ENCODE measurements at places on chromosomes 12 and 14.

- no peak overlapping the region for H3K4me3 ChIP-seq
- no peak for DNase-seq
- H3K27me3 ChIP-seq, result no peaks in the 10 kb centered on the region
- H3K27ac ChIP-seq, result peak overlapping the region; percentile 74
- H3K4me1 ChIP-seq, result peaks cover 5% of the 10 kb centered on the region
Measured at GRCh38 chr14:68230950-68231717, 411.6 kb downstream of the RAD51B start.

- DNase-seq, result no peak
- H3K4me1 ChIP-seq, result no peaks in the 10 kb centered on the region
- H3K27me3 ChIP-seq, result no peaks in the 10 kb centered on the region
- no peaks in the 10 kb centered on the region for H3K36me3 ChIP-seq
Measured at GRCh38 chr12:119204131-119204530, 25.4 kb downstream of the HSPB8 start.

GRCh38 chr14:75547552-75548250 lies 25.4 kb downstream of the BATF start:
- no peak overlapping the region for H3K27ac ChIP-seq
- H3K36me3 ChIP-seq, result no peaks in the 10 kb centered on the region
- no peaks in the 10 kb centered on the region for H3K4me1 ChIP-seq
- no peaks in the 10 kb centered on the region for H3K27me3 ChIP-seq
- H3K4me3 ChIP-seq, result no peak overlapping the region

- no peaks in the 10 kb centered on the region for H3K27me3 ChIP-seq
- DNase-seq, result peak; percentile 92
- no peaks in the 10 kb centered on the region for H3K36me3 ChIP-seq
- peaks cover 3% of the 10 kb centered on the region for H3K4me1 ChIP-seq
Measured at GRCh38 chr12:1594261-1595025, at the start of gene FBXL14. Gene FBXL14, minus strand, starts transcription at chr12:1594581. Its CDS starts 515 bp downstream, at chr12:1594066.

DNA sequence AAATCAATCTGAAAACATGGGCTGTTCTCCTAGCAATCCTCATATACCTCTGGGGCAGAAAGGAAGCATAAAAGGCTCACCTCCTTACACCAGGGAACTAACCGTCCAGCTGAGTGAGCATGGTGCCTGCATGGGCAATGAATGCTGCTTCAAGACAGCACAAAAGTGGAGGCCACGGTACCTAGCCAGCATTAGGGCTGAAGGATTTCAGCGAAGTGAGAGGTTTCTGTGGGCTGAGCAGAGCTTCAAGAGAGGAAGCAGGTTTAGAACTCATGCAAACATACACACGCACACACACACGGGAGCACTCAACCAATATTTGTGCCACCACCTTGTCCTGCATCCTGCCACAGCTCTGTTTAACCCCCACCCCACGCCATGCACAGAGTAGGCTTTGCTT lies 838.5 kb upstream of the TMEM132C start:
- no peak overlapping the region for H3K4me3 ChIP-seq
- no peaks in the 10 kb centered on the region for H3K27me3 ChIP-seq
- no peak overlapping the region for H3K27ac ChIP-seq
- H3K4me1 ChIP-seq, result no peaks in the 10 kb centered on the region
- DNase-seq, result no peak

DNA sequence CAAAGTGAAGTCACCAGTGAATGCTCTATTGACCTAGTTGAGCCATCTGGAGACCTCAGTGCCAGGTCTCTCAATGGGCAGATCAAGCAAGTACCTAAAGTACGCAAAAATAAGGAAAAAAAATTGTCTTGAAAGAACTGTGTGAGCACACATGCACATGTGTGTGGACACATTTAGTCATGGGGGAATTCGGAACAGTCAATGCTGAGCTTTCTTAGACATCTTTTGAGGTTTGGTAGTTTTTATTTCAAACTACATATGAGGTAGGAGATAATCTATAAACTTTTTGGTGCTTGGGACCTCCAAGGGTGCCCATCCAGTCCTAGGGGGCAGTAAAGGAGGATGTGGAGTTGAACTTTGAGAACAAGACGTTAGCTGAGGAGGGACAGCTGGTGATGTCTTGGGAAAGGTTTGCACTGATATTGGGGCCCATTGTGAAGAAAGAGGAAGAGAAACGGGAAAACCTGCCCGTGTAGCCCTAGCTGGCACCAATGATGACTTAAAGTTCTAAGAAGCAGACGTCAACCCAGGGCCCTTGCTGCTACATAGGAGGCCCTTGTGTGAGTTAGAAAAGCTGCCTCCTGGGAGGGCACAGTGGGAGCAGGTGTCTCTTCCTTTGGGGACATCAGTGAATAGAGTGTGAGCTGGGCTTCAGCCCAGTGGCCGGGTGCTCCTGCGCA lies 124.4 kb downstream of the NT5DC3 start:
- no peaks in the 10 kb centered on the region for H3K27me3 ChIP-seq
- H3K36me3 ChIP-seq, result no peaks in the 10 kb centered on the region
- DNase-seq, result no peak
- H3K4me3 ChIP-seq, result no peak overlapping the region
- no peak overlapping the region for H3K27ac ChIP-seq

DNA sequence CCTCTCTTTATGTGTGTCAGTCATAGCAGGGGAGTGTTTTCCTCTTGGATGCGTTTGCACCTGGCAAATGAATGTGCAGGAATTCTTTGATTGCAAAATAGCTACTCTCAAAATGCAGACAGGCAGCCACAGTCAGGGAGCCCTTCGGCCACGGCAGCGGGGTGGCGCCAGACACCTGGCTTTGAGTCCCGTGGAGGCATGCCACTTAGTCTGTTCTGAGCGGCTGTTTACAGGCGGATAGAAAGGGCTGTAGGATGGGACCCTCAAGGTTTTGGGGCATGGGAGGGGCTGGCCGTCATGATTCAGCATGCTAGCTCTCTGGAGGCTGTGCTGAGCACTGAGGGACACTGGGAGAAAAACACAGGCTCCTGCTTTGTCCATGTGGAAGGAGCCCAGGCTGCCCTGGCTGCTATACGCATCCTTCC lies 117.1 kb downstream of the SLC25A47 start:
- DNase-seq, result peak; percentile 84
- peak overlapping the region; percentile 81 for H3K27ac ChIP-seq
- no peak overlapping the region for H3K4me3 ChIP-seq
- no peaks in the 10 kb centered on the region for H3K36me3 ChIP-seq

GRCh38 chr12:75491169-75491568 lies 10.6 kb downstream of the GLIPR1 start:
- no peak overlapping the region for H3K4me3 ChIP-seq
- no peak for DNase-seq
- no peak overlapping the region for H3K27ac ChIP-seq
- no peaks in the 10 kb centered on the region for H3K36me3 ChIP-seq

GRCh38 chr14:80586131-80586530 lies 355.4 kb downstream of the CEP128 start:
- DNase-seq, result no peak
- H3K27me3 ChIP-seq, result no peaks in the 10 kb centered on the region
- H3K4me3 ChIP-seq, result no peak overlapping the region
- no peak overlapping the region for H3K27ac ChIP-seq

DNA sequence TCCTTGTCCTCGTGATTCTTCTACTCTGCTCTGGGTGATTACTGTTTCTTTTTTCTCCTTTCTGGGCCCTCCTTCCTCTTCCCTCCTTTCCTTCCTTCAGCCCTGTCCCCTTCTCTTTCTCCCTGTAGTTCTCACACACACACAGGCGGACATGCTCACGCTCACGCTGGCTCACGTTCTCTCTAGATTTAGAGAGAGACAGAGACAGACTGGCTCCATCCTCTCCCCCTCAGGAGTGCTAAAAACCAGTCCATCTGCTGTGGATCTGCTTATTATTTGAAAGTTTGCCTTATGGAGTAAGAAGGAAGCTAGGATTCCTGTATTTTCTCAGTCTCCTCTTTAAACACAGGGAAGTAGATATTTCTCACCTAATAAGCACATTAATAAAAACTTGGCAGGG lies 48.1 kb downstream of the KCNA1 start:
- H3K27ac ChIP-seq, result no peak overlapping the region
- no peaks in the 10 kb centered on the region for H3K4me1 ChIP-seq
- no peak for DNase-seq
- no peaks in the 10 kb centered on the region for H3K36me3 ChIP-seq
- H3K27me3 ChIP-seq, result no peaks in the 10 kb centered on the region
- no peak overlapping the region for H3K4me3 ChIP-seq

DNA sequence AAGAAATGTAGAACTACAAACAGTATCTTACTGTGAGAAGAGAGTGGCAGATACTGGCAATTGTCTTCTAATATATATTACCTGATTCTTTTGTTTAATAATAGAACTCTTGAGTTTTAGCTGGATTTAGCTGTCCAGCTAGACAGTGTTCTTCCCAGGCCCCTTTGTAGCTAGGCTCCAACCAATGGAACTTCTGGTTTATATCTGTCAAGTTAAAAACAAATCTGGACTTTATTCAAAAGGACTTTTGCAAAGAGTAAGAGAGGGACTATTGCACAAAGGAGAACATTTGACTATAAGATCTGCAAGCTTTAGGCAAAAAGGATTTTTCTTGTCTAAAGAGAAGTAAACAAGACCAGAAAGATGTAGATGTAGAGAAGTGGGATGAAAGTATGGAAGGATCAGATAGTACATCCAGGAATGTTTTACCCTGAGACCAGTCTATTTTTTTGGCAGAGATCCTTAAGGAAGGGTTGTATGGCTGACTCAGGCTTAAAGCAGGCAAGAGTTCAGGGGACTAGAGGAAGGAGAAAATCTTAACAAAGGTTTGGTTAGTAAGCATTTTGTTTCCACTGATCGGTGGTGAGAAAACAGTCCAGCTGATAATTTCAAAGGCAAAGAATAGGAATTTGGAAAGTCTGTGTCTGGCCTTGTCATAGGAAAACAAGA lies 111.1 kb upstream of the PLEKHA5 start:
- no peak overlapping the region for H3K27ac ChIP-seq
- no peaks in the 10 kb centered on the region for H3K27me3 ChIP-seq
- H3K4me1 ChIP-seq, result no peaks in the 10 kb centered on the region
- H3K4me3 ChIP-seq, result no peak overlapping the region
- no peak for DNase-seq

GRCh38 chr14:95516554-95517181 lies at the start of gene SYNE3:
Gene SYNE3, minus strand, starts transcription at chr14:95516650. Its CDS starts 40,829 bp downstream, at chr14:95475821.
- H3K36me3 ChIP-seq, result no peaks in the 10 kb centered on the region
- H3K4me3 ChIP-seq, result peak within 1 kb of the TSS; percentile 76
- H3K4me1 ChIP-seq, result peaks cover 21% of the 10 kb centered on the region
- H3K27me3 ChIP-seq, result no peaks in the 10 kb centered on the region
- DNase-seq, result peak; percentile 78
- peak within 1 kb of the TSS; percentile 78 for H3K27ac ChIP-seq

GRCh38 chr14:68626386-68626785 lies 166.5 kb downstream of the ZFP36L1 start:
- H3K36me3 ChIP-seq, result no peaks in the 10 kb centered on the region
- no peak overlapping the region for H3K27ac ChIP-seq
- no peaks in the 10 kb centered on the region for H3K27me3 ChIP-seq
- H3K4me3 ChIP-seq, result no peak overlapping the region
- DNase-seq, result peak; percentile 15

GRCh38 chr12:91542666-91543065 lies 360.0 kb upstream of the DCN start:
- no peaks in the 10 kb centered on the region for H3K4me1 ChIP-seq
- no peaks in the 10 kb centered on the region for H3K27me3 ChIP-seq
- H3K27ac ChIP-seq, result no peak overlapping the region
- DNase-seq, result no peak
- H3K4me3 ChIP-seq, result no peak overlapping the region

DNA sequence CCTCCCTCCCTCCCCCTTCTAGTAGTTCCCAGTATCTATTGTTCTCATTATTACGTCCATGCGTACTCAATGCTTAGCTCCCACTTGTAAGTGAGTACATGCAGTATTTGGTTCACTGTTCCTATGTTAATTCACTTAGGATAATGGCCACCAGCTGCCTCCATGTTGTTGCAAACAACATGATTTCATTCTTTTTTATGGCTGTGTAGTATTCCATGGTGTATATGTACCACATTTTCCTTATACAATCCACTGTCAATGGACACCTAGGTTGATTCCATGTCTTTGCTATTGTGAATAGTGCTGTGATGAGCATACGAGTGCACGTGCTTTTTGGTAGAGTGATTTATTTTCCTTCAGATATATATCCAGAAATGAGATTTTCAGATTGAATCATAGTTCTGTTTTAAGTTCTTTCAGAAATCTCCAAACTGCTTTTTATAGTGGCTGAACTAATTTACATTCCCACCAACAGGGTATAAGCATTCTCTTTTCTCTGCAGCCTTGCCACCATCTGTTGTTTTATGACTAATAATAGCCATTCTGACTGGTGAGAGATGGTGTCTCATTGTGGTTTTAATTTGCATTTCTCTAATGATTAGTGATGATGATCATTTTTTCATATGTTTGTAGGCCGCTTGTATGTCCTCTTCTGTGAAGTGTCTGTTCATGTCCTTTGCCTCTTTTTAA lies 17.9 kb upstream of the CLEC7A start:
- no peaks in the 10 kb centered on the region for H3K27me3 ChIP-seq
- no peaks in the 10 kb centered on the region for H3K36me3 ChIP-seq
- H3K4me1 ChIP-seq, result no peaks in the 10 kb centered on the region
- no peak overlapping the region for H3K27ac ChIP-seq

DNA sequence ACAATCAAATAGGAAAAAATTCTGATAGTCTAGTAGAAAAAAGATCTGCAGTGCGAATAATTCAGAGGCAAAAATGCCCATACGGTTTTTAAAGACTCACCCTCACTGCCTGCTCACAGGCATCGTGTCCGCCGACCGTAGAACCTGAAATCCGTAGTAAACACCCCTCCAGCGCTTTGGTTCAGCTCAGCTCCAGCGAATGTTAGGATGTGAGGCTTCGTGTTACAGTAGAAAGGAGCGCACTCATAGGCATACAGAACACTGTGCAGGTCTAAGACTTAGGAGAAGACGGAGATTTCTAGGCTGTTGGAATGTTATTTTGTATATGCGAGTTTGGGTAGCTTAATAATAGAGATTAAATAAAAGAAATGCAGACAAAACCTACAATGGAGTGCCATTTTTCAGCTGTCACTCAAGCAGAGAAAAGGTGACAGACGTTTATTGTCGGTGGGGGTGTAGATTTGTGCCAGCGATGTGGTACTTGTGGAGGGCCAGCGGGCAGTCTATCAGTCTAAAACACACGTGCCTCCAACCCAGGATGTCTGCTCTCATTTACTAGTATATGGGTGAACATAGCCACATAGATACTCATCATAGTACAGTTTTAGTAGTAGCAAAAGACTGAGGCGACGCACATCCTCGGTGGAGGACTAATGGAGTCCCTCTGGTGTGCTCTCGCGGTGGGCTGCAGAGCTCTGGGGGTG lies 25.7 kb downstream of the SFSWAP start:
- no peaks in the 10 kb centered on the region for H3K4me1 ChIP-seq
- peaks cover 4% of the 10 kb centered on the region for H3K36me3 ChIP-seq
